KBM-7 (cell line): ENCODE measurements at places on chromosomes 12 and 14.

DNA sequence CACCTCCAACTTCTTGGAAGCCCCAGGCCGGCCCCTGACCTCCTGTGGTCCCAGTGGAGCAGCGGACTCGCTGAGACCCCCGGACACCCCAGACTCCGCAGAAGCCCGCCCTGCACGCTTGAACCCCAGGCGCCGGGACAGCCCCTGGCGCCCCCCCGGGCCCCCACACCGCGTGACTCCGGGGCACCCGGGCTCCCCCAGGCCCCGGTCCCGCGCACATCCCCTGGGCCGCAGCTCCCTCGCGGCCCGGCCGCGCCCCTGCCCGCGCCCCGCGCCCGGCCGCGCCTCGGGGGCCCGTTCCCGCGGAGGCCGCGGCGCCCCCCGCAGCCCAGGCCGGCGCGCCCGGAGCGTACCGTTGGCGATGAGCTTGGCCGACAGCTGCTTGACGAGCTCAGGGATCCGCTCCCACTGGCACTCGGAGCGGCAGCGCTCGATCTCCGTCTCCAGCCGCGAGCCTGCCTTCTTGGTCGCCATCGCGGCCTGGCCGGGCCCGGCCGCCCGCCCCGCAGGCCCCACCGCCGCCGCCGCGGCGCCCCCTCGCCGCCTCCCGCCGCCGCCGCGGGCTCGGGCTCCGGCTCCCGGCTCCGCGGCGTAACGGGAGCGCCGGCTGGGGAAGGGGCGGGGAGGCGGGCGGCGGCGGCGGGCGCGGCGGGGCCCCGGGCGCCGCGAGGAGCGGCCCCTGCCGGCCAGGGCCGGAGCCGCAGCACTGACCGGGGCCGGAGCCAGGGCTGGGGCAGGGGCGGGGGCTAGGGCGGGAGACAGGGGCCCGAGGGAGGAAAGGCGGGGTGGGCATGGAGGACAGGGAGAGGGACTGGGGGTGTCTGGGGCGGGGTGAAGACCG lies at the start of gene TTC7B:
Gene TTC7B (minus strand): TSS at position 609 of the 841 bp plus-strand sequence. CDS start 135 bp downstream, at position 474.
- no peak for DNase-seq

- no peak for DNase-seq
Measured at GRCh38 chr12:108814462-108815211, 42.7 kb downstream of the SSH1 start.

GRCh38 chr12:65672441-65672840 lies 151.8 kb upstream of the HMGA2 start:
- DNase-seq: no peak

DNA sequence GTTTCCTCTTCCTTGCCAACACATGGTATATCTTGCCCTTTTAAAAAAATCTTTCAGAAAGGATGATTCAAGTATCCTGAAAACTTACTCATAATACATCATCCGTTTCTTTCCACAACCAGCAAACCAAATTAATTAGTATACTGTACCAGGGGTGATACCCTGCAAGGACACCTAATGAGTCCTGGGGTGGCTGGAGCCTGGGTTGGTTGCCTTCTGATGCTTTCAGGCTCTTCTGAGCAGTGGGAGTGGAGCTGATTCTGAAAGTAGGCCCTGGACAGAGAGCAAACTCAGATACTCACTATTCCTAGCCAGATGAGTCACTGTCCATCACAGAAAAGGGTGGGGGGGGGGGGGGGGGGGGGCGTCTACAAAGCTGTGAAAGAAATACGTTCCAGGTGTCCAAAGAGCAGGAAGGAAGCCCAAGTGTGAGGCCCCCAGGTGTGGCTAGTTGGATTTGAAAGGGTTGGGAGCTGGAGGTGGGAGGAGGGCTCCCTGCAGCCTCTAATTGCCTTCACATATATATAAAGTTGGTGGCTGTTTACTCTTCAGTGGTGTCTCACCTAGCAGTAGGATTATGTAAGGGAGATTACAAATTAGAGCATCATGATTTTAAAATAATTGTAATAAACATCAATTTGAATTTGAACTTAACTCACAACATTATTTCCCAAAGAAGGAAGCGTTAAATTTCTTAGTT lies 36.5 kb downstream of the FBXO33 start:
- no peak for DNase-seq

DNA sequence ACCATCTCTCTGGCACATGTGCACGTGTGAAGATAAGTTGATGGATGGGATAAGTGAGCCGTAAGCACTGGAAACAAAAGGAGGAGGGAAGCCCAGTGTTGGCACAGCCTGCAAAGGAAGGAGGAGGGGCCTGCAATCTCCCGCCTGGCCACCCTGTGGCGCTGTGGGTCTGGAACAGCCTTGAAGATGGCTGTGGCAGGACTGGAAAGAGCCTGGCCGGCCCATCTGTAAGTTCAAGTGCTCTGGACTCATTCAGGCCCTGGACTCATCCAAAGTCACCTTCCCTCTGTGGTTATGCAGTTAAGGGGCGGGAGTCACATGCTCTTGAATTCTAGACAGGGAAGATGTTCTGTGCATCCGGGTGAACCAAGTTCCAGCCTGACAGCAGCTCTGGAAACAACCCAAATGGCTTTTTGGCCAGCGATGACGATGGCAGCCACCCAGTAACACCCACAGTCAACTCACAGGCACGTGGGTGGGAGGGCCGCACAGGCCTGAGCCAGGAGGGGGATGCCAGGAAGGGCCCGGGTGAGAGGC lies 50.4 kb downstream of the CHGA start:
- peak; percentile 57 for DNase-seq

GRCh38 chr12:117679776-117680175 lies 289.0 kb downstream of the KSR2 start:
- DNase-seq: no peak

GRCh38 chr14:65301862-65302539 lies 110.5 kb upstream of the FUT8 start:
- no peak for DNase-seq

DNA sequence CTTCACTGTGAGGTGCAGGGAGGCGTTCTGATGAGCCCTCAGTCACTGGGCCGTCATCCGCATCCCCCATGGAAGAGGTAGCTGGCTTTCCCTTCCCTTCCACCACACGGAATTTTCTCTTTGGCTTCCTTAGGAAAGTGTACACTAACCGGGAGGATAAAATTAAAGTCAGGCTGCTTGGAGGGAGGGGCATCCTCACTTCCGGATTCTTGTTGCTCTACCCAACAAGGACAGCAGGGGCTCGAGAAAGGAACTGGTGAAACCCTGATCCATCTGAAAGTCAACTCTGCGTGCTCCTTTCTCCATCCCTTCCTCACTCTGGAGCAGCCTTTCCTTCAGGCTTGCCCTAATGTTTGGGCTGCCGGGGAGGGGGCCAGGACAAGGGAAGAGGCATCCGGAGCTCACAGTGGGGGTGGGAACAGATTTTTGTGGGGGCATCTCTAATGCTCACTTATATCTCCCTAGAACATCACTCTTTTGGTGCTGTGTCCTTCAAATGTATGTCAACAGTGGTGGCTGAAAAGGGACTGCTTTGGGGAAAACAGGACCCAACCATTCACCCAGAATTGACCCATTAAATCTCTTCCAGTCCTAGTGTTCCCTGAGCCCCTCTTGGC lies 101.4 kb upstream of the FKBP4 start:
- DNase-seq: peak; percentile 54

DNA sequence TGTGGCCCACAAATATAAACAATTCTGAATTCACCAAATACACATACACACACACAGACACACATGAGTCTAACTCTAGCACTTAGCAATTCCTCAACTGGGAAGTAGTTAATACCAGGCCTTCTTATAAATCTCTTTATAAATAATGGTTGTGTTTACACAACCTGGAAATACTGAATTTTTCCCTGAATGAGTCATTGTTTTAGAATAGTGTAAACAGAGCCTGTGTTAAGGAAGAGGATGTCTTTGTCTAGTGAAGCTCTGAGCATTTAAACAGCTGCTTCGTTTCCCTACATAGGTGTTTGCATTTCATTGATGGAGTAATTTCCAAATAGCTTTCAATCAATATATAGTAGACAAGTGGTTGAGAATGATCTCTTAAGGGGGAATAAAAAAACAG lies 218.8 kb downstream of the BTG1 start:
- DNase-seq: no peak

- DNase-seq: no peak
Measured at GRCh38 chr12:97921979-97922722, 459.5 kb downstream of the RMST start.

GRCh38 chr14:75067212-75067611 lies 2.2 kb upstream of the ZC2HC1C start:
- DNase-seq: no peak

DNA sequence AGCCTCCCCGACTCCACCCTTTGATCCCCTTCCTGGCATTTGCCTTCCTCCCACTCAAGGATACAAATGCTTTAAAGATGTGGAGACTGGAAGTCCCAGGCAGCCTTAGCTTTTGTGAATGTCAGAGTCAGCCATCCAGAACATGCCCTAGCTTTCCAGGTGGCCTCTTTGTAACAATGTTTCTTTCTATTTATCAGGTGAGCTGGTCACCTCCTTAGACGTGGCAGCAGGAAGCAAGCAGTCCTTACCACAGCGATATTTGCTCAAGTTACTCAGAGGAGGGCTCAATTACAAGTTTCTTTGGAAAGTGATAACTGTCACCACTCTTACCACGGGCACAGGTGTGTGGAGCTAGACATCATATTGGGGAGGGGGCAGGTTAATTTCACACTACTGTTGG lies 4.9 kb downstream of the GALNT6 start:
- no peak for DNase-seq

GRCh38 chr14:93566065-93566693 lies 135.4 kb downstream of the UNC79 start:
- DNase-seq: no peak

DNA sequence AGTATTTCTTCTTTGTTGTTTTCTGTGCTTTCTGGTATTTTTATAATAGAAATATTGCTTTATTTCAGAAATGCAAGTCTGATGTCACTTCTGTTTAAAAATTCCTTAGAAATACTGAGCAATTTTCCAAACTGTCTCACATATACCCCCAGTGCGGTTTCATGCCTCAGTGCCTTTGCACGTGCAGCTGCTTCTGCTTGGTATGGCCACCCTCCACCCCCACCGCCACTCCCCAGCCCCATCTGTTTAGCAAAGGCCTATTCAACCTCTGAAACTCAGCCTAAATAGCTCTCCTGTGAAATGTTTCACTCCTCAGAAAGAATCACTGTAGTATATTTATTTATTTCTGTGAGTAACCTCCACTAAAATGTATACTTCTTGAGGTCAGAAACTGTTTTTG lies 52.3 kb downstream of the PPM1H start:
- peak; percentile 28 for DNase-seq

DNA sequence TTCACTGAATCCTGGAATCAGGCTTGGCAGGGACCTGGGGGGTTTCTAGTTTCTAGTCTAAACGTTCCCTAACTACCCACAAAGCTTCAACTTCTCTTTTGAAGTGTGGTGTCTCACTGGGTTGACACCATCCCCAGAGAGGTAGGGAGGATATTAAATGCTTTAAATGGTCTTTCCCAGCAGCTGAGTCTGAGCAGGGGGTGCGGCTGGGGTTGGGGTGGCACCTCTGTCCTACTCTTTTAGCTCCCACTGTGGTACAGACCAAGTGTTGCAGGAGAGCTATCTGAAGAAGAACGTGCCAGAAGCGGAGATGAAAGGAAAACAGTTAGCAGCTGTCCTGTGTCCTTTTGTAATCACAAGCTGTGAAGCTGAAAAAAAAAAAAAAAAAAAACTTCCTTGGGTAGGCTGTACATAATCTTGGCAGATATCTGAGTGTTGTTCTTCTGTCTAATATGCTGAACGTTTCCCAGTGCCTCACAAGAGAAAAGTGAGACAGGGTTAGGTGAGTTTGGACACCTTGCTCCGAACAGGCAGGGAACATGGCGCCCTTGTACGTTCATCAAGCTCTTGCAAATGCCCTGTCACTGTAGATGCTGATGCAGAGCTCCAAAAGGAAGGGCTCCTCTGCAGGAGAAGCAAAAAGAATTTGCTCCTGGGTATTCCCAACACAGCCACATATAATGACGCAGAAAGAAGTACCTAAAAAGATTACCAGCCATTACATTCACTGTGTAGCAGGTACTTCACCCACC lies 447.2 kb downstream of the APAF1 start:
- DNase-seq: no peak

GRCh38 chr12:53147181-53147580 lies 33.3 kb upstream of the ZNF740 start:
- DNase-seq: no peak

DNA sequence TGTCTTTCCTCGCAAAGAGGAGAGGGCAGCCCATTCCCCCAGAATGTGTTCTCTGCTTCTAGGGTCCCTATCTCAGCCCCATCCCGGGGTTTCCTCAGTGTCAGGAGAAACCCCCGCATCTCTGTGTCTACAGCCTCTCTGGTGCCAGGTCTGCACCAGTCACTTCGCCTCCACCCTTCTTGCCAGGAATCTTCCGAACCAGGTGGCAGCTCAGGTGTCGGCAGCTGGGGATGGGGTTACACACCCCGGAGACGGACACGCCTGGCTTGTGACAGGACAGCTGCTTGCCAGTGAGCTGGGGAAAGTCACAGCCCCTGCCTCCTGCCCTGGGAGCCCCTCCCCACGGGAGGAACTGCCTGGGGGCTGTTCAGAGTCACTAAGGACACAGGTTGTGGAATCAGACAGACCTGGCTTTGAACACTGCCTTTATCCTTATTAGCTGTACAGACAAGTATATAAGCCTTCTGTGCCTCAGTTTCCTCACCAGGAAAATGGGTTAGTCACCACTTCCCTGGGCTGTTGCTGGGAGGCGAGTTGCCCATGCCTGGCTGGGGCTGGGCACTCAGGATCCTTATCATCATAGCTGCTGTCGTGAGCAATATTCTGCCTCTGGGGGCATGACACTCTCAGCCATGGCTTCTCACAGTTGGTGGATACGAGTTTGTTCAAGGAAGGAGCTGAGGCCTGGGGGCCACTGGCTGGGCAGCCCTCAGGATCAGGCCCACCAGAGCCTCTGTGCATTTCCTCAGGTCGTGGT lies 10.8 kb downstream of the HIP1R start:
- DNase-seq: no peak

DNA sequence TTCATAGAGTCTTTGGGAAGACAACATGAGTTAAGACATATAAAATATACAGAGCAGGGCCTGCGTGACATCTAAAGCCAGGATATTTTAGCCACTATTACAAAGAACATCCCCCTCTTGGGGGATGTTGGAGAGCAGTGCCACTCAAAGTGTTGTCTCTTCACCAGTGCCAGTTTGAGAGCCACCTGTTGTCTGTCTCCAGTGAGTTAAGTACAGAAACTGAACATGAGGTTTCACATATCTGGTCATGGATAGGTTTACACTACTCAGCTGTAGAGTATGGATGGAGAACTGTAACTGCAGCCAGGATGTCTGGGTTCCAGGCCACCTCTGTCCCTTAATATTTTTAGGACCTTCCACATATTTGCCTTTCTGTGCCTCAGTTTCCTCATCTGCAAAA lies 39.1 kb downstream of the RNFT2 start:
- DNase-seq: no peak
